ENCODE measurements at places on chromosomes 5 and 9. TPM values are rescaled to one million over a fixed set of nuclear protein-coding genes. Genes with fewer than 3 reads are reported as not detected.

DNA sequence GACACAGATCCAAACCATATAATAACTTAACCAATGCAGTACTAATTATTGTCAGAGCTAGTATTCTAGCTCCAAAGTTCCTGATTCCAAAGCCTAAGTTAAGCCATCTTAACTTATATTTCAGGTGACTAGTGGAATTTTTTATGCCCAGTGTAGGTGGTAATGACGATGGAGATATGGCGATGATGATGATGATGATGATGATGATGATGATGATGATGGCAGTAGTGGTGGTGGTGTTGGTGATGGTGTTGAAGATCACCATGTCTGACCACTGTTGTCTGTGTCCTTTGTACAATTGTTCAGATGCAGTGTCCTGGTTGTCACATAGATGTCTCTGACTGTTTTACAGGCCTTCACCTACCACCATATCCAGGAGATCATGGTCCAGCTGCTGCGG is 139.9 kb downstream of the INSYN2B start:
- DNase-seq, result no peak

DNA sequence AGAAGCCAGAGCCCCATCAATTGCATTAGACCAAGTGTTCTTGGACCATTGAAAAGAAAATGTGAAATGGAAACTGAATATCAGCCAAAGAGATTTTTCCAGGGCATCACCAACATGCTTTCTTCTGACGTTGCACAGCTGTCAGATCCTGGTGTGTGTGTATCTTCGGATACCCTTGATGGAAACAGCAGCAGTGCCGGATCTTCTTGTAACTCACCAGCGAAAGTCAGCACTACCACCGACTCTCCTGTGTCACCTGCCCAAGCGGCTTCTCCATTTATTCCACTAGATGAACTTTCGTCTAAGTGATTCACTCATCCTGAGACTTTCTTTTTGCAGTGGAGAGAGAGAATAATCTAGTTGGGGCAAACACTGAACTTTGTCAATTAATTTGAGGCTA is 75.7 kb downstream of the PIP5K1B start:
- no peak for DNase-seq

TSC1 gene
- 27.6 TPM for total RNA-seq

DNA sequence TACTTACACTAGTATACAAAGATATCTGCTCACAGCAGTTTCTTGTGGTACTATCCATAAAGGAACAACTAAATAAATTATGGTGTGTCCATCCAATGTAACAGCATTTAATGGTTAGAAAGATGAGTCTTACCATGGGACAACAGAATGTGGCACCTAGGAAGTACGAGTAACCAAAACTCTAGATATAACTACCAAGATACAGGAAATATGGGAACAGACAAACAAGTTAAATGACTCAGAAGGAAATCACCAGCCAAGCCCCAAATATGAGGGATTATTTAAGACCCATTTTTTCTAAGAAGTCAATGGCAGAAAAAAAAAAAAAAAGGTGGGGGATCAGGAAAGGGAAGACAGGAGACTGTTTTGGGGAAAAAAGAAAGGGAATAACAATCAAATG is 294.8 kb downstream of the PRELID2 start:
- no peak for DNase-seq

PFN3 gene
- not detected for total RNA-seq
